ENCODE measurements at places on chromosomes 1 and 21.

DNA sequence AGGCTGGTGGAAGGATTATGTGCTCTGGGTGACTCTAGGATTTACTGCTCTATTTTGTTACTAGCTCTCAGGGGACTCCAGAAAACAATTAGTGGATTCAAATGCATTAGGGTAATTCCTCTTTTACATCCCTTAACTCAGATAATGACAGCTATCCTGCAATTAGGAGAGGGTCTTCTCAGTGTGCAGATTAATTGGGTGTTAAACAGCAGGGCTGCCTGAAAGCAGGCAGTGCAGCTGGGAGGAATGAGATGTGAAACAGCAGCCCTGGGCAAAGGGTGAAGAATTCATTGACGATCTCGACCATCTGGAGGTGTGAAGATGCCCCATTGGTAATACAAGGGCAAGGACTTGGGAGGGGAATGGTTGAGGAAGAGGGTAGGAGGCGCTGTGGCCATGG is 66.1 kb downstream of the HTR6 start:
- no peak for DNase-seq

DNA sequence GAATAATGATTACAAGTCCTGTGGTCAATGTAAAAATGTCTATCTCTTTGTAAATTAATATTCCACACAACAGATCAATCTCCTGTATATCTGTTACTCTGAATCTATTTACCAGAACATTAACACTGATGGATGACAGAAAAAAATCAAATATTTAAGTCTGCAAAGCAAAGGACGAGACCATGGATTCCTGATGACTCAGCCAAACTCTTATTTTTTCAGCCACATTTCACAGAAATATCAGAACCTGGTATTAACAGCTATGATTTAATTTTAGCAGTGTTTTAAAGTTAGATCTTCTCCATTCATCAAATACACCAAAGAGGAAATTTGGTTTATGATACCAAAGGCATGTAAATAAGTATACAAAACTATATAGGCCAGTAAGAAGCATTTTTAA is 46.1 kb downstream of the FAF1 start:
- no peak for DNase-seq

DNA sequence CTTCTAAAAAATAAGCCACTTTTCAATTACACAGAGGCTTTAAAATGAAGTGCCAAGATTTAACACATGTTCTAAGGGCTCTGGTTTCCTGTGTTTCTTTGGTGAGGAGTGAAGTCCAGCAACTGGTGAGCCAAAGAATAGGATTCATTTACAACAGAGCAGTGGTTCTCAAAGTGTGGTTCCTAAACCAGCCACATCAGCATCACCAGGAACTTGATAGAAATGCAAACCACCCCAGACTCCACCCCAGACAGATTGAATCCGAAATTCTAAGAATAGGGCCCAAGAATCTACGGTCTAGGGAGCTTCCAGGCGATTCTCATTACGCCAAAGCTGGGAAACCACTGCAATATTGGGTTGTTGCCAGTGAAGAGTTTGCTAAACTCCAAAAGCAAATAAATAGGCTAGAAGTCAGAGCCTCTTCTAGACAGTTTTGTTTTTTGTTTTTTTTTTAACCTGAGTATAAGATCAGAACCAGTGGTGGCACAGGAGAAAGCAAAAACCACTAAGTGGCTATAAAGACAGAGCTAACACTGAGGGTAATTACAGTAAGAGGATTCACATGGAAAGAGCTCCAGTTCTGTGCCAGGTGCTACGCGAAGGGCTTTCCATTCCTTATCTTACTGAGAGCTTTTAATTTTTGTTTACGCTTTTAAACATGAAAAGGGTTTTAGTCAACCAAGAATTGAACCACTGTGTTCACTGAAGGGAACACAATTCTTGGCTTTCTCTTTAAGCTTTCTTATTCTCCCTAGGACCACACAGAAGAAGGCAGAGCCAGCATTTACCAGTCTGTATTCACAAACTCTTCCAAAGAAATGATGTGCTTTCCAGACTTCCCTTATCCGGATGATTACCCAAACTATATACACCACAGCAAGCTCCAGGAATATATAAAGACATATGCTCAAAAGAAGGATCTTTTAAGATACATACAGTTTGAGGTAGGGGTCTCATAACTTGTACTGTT is 42.4 kb upstream of the FMO2 start:
- DNase-seq, result peak; percentile 75

DNA sequence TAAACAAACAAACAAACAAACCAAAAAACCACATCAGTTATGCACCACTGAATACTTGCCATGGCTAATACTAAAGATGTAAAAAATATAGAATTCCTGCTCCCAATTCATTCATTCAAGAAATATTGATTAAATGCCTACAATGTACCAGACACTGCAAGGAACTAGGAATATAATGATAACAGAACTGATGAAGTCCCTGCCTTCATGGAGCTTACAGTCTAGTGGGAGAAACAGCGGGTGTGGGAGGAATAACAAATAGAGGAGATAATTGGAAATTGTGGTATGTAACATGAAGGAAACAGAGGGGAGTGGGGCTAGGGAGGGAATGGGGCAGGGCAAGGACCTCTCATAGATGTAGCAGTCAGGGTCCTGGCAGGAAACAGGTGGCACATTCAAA is 58.6 kb upstream of the NBL1 start:
- DNase-seq, result no peak

DNA sequence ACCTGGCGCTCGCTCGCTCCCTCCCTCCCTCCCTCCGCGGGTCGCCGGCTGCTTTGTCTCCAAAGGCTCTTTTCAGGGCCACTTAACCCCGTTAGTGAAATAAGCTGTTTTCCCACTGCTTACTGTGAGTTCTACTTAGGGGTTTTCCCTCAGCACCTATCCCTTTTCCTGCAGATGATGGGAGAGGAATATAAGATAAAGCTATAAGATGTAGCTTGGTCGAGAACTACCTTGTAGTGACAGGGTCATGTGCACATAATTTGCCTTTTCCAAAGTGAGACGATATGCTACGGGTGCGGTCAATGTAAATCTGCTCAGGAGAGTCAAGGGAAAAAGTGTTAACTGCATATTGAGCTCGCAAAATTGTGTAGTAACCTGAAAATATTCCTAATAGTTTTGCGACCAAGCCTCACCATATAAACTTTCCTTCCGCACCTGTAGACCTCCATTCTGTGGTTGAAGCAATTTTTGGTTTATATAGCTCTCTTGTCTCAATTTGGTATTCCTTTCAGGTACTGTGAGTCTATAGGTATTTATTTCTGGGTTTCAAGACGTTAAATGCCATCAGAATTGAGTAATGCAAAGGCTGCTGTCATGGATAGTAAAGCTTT is 55.8 kb upstream of the BOLA1 start:
- no peak for DNase-seq

Data from ascending aorta (tissue), 2 donors.